RPMI8226 (cell line): ENCODE measurements at places on chromosomes 12 and 14.

- DNase-seq: no peak
Observed at GRCh38 chr12:2555487-2556082, 239.2 kb upstream of the FKBP4 start.

- no peak for DNase-seq
Observed at GRCh38 chr12:22248121-22248520, 86.4 kb downstream of the ST8SIA1 start.

DNA sequence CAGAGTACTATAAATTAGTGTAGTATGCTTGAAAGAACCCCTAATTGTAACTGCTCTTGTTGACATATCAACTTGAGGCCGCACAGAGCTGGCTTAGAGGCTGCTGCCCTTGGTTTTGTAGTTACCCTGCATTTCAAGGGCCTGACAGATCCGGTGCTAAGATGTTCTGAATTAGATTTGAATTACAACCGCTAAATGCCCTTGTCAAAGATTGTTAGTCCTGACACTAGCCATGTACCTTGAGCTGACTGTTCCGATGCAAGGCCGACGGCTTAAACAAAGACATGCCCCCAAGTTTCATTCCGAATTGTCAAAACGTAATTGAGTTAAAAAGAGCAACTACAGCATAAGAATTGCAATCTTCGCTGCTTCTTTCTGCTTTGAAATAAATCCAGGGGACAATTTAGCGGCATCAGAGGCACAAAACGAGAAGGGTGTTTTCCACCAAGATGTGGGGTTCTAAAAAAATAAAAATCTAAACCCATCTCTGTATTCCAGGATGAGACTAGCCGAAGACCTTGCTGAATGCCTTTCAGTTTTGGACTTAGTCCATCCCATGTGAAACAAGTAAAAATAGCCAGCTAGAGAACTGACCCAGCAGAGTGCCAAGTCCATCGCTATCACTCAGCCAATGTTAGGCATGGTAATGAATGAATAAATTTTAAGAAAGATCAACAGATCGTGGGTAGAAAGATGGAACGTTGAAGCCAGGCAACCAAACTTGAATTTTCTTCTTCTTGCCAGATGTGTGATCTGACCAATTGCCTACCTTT lies 148.7 kb downstream of the DICER1 start:
- DNase-seq: no peak

GRCh38 chr14:92613008-92613658 lies 99.6 kb downstream of the RIN3 start:
- DNase-seq: peak; percentile 49

- no peak for DNase-seq
Observed at GRCh38 chr14:83575301-83575700, 1954.6 kb upstream of the FLRT2 start.

DNA sequence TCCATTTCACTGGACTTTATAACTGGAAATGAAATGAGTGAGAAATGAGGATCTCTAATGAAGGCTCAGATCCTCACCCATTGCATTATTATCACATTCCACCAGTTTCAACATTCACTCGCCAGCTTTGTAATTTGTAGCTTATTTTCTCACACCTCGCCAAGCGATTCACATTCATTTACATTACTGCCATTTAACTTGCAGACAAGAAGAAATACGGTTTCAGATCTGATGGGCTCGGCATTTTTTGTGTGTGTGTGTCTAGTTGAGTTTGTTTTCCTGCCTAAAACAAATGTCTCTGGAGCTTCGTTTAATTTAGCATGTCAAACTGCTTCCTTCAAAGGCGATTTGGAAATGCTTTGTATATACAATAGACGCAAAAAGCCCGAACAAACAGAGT lies 132.2 kb downstream of the FLRT2 start:
- no peak for DNase-seq

GRCh38 chr12:119406811-119407210 lies 72.3 kb downstream of the CCDC60 start:
- no peak for DNase-seq
